Panc1 (cell line): ENCODE measurements at places on chromosomes 12 and 14. TPM values are rescaled to one million over a fixed set of nuclear protein-coding genes. Genes with fewer than 3 reads are reported as not detected.

DNA sequence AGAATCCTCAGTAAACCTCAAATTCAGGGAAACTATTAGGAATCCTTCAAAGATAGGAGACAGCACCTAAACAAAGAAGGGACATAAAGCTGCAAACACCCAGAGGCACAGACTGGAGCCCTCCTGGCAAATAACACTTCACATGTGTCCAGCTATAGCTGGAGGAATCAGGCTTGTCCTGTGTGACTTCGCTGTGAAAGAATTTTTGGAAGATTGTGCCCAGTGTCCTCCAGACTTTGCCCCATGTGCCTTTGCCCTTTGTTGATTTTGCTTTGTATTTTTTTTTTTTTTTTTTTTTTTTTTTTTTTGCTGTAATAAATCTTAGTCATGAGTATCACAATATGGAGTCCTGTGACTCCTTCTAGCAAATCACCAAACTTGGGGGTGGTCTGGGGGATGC, 136.8 kb downstream of the KCNH5 start:
- H3K27ac ChIP-seq, result no peak overlapping the region
- no peaks in the 10 kb centered on the region for H3K27me3 ChIP-seq
- no peaks in the 10 kb centered on the region for H3K36me3 ChIP-seq
- DNase-seq, result no peak

DNA sequence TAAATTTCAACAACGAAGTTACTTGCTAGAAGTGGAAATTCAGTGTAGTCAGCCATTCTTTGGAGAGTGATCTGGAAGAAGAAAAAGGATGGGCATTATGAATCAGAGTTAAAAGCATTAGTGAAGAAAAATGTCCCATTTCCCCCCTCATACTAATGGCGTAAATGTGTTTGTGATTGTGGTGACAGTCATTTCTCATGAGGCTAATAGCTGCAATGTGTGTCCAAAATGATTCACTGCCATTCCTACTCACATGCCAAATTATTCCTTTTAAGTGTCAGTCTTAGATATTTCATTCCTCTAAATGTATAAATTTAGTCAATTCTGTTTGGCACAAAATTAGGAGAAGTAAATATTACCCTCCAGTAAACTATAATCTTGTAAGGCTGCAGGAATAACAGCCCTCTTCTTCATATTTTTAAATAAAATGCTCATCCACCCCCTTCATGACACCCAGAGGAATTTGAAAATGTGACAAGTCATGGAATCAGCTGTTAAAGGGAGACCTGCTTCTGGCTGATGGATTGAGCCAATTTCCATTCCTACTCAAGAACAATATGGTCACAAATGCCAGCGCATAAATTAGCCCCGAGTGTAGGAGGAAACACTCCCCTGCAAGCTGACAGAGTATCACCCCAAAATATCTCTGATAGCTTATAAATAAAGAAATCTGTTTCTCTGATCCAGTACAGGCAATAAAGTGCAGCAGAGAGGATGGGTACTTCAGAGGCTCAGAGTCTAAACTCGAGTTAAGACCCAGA, 912.3 kb upstream of the SEL1L start:
- no peak overlapping the region for H3K4me3 ChIP-seq
- H3K4me1 ChIP-seq, result no peaks in the 10 kb centered on the region
- no peak overlapping the region for H3K27ac ChIP-seq
- no peak for DNase-seq
- H3K36me3 ChIP-seq, result no peaks in the 10 kb centered on the region

DNA sequence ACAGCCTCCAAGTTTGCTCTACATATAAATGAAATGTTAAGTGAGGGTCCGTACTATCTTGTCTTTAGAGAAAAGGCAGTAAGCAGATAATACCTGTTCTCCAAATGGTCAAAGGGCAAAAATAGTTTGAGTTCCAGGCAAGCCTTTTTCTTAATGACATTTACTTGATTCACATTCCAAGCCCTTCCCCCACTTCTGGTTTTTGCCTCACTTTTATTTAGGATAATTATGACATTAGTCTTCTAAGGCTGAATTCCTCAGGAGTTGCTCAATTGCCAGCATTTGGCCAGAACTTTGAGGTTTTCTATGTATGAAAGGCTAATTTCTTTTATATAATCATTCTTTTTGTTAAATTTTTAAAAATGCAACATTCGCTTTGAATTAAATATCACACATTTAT, 62.5 kb upstream of the DUSP6 start:
- H3K4me3 ChIP-seq, result no peak overlapping the region
- no peaks in the 10 kb centered on the region for H3K27me3 ChIP-seq
- no peak for DNase-seq
- H3K36me3 ChIP-seq, result no peaks in the 10 kb centered on the region

- no peak for DNase-seq
- H3K27ac ChIP-seq, result no peak overlapping the region
- H3K36me3 ChIP-seq, result no peaks in the 10 kb centered on the region
- H3K27me3 ChIP-seq, result peaks cover 2% of the 10 kb centered on the region; the same call in 1 of the 2 replicates
Measured at GRCh38 chr12:130480887-130481286, 143.2 kb downstream of the PIWIL1 start.

DNA sequence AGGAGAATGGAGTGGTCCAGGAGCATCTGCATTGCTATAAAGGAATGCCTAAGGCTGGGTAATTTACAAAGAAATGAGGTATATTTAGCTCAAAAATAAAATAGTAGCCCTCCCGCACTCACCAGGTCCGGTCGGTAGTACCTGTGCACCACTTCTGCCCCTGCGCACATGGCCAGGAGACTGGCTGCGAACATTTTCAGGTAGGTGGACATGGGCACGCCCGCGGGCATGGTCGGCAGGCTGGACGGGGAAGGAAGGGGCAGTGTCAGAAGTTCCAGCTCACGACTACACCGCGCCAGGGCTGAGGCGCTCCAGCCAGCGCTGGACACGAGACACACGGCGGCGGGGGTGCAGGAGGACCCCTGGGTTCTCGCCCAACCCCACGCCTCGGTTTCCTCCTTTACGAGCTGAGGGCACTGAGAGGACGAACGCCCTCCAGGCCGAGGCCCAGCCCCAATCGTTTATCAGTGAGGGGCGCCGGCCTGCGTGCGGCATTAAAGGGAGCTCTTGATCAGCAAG, 9.1 kb upstream of the TDG start:
- DNase-seq, result no peak
- peak overlapping the region; percentile 75 for H3K4me3 ChIP-seq
- H3K4me1 ChIP-seq, result peaks cover 20% of the 10 kb centered on the region

- peak overlapping the region; percentile 82 for H3K4me3 ChIP-seq
- H3K27ac ChIP-seq, result peak overlapping the region; percentile 93
- H3K27me3 ChIP-seq, result no peaks in the 10 kb centered on the region
- no peak for DNase-seq
Measured at GRCh38 chr14:22955702-22956569, 954 bp downstream of the HAUS4 start.

- H3K4me3 ChIP-seq, result no peak overlapping the region
- H3K27ac ChIP-seq, result no peak overlapping the region
- no peaks in the 10 kb centered on the region for H3K27me3 ChIP-seq
Measured at GRCh38 chr12:13347241-13348043, 150.9 kb downstream of the EMP1 start.

ACOT6 gene
- total RNA-seq, result not detected

SPTB gene
- 0.13 TPM for total RNA-seq

C12orf54 gene
- not detected for total RNA-seq

SCN8A gene
- 8.6 TPM for total RNA-seq

EPYC gene
- not detected for total RNA-seq

MARS1 gene
- total RNA-seq, result 291 TPM
